Activated naive CD4-positive, alpha-beta T cell treated with Interleukin-2 at 50 U/mL for 16 hours (primary cell): ENCODE measurements at places on chromosomes 5 and 9.

GRCh38 chr9:14437354-14438231 is 123.7 kb upstream of the NFIB start:
- DNase-seq = no peak

- no peak for DNase-seq
These were observed 15.8 kb downstream of the F2RL2 start for GRCh38 chr5:76607353-76607871.

GRCh38 chr5:128378632-128379031 is 159.4 kb downstream of the FBN2 start:
- DNase-seq = no peak

- DNase-seq = peak; percentile 83
These were observed at the start of gene CYFIP2 for GRCh38 chr5:157265714-157266285. Gene CYFIP2 (plus strand): TSS chr5:157266123. CDS start chr5:157285362, 19,239 bp downstream.

DNA sequence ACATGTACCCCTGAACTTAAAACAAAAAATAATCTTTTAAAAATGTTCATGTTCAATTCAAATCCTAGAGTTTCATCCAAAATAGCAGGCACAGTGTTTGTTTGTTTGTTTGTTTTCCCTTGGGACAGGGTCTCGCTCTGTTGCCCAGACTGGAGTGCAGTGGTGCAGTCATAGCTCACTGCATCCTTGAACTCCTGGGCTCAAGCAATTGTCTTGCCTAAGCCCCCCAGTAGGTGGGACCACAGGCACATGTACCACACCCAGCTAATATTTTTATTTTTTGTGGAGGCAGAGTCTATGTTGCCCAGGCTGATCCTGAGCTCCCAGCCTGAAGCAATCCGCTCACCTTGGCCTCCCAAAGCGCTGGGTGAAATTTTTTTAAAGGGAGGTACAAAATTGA is 5.0 kb upstream of the POLR1E start:
- DNase-seq = no peak

GRCh38 chr9:125549039-125549438 is 158.0 kb downstream of the MAPKAP1 start:
- no peak for DNase-seq

DNA sequence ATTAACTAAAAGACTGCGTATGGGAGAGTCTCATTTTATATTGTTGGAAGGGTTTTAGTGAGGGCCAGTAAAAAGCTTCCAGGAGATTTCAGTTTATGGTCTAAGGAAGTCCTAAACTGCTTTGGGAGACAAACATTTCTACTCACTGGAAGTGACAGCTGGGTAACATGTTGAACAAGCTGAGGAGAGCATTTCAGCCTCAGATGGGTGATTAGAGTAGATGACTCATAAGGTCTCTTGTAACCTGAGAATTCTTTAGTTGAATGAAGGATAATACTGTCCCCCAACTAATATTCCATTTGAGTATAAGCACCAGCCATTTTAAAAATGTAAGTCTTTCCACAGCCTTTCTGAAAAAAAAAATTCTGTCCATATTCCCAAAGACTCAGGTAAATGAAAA is 218.0 kb upstream of the C9orf72 start:
- no peak for DNase-seq

DNA sequence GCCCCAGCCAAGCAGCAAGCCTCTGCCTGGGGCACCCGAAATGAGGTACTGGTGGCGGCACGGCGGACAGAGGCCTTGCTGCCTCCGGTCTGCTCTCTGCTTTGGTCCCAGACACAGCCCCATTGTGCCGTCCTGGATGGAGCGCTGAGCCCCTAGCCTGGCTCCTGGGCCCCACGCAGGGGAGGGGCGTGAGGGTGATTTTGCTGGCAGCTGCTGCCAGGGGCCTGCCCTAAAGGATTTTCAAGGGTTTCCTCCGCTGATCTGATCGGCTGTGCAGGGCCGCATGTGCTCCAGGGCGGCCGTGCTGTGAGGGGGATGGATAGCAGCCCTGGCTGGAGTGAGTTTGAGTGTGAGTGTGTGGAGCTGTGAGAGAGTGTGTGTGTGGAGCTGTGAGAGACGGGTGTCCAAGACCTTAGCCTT is 1.3 kb downstream of the GPSM1 start:
- DNase-seq = no peak

GRCh38 chr9:130780865-130781504 is 54.1 kb upstream of the ABL1 start:
- DNase-seq = no peak

DNA sequence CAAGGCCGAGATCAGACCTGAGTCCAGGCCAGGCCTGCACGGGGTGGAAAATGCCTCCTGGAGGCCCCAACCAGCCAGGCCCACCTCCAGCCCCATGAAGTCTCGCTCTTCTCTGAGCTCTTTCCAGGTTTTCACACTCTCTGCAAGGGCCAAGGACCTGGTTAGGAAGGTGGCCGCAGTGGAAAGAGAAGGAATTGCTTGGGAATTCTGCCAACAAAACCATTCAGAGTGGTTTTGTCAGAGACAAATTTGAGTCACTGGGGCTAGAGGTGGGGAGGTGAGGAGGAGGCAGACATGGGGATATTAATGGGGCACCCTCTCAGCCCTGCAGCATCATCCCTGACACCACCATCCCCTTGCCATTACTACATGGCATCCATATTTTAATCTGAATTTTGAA is 261.0 kb downstream of the ROR2 start:
- DNase-seq = no peak

GRCh38 chr5:14395411-14395810 is 186.2 kb upstream of the OTULINL start:
- no peak for DNase-seq

DNA sequence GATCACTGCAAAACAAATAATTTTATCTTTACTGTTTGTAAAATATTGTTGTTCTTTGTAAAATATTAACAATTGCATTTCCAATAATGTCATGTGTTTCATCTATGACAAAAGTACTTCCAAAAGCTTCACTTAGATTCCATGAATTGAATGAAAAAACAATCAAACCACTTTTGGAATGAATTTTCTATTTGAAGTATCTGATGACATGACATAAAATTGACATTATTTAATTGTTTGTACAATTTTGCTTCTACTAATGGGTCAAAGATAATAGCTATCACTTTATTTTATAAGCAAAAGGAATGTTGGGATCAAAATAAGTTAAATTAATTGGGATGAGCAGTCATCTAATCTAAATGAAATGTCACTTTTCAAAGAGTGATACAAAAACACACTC is 684.3 kb downstream of the NR2F1-AS1 start:
- DNase-seq = no peak

GRCh38 chr5:156400231-156400986 is 73.4 kb downstream of the SGCD start:
- no peak for DNase-seq

- DNase-seq = peak; percentile 53
These were observed 34.7 kb downstream of the LHX3 start for GRCh38 chr9:136170006-136170901.

- no peak for DNase-seq
These were observed 76.9 kb upstream of the MINAR2 start for GRCh38 chr5:129670957-129671500.

GRCh38 chr5:134509308-134510040 is 16.0 kb upstream of the JADE2 start:
- DNase-seq = no peak

- DNase-seq = no peak
These were observed 303.2 kb downstream of the ACTL7B start for GRCh38 chr9:108552459-108553040.

DNA sequence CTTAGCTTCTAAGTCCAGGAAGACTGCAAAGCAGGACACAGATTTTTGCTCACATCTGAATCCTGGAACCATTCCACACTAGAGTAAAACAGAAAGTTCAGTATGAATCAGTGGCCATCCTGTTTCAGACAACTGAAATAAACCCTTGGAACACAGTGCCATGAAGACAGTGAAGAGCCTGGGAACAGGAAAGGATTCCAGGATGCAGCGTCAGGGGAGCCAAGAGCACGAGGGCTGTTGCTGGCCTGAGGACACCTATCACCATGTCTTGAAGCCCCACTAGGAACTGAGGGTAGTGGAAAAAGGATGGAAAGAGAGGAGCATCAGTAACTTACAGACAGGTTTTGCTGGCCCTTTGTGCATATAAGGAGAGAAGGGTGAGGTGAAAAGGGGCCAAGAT is 115.3 kb upstream of the FSTL4 start:
- DNase-seq = no peak

DNA sequence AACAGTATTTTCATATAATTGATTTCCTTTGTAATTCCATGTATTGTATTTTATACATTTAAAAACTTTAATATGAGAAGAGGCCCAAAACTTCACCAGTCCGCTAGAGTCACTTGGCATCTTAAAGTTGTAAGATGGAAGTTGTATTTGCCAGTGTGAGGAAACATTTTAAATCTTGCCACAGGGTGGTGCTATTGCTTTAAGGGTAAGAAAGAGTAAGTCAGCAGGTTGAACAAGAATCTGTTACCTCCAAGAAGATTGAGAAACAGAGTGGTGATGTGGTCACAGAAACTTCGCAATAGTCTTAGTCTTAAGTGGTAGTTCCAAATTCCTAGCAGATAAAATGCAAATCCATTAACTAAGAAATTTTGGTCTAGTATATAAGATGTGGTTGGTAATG is 39.8 kb upstream of the RANBP6 start:
- no peak for DNase-seq

DNA sequence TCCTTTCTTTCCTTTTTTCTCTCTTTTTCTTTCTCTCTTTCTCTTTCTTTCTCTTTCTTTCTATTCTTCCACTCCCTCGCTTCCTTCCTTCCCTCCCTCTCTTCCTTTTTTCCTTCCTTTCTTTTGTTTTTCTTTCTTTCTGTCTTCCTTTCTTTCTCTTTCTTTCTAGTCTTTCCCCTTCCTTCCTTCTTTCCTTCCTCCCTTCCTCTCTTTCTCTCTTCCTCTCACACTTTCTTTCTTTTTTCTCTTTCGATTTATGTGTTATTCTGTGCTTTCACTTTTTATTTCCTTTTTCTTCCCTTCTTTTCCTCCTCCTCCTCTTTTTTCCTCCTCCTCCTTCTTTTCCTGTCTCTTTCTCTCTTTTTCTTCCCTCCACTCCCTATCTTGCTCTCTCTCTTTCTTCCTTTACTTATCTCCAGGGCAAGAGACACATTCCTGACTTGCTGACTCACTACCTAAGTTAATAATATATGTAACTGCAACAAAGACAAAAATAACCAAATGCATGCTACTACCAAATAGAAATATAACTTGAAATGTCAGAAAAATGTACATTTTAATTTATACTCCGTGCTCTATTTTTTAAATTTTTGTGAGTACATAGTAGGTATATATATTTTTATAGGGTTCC is 445.5 kb downstream of the GABRG2 start:
- DNase-seq = no peak

DNA sequence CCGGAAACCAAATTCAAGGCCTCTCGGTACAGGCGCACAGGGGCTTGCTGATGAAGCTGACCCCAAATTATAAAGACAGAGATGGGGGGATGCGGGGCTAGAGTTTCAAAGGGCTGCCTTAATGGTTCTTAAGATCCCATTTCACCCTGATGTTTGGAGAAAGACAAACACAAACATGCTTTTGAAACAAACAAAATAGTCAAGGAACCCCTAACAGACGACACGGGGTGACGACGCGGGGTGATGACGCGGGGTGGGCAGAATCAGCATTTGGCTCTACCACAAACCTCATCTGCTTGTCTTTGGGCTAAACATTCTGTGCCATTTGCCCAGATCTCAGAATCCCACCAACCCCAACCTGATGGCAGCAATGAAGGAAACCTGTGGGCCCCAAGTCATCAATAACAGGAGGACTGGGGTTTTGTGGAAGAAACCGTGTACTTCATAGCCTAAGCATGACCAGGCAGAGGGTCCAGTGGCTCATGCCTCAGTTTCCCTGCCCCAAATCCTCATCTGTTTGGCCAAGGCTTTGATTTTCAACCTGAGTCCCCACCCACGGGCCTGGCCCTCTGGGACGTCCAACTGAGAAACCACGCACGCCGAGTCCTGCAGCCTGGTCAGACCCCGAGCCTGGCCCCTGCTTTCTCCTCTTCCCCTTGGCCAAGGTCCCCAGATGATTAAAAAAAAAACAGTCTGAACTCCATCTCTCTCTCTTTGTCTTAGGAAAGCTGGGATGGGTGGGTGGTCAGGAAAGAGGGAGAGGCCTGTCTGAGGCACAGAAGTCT is 148.5 kb downstream of the COL23A1 start:
- DNase-seq = no peak

DNA sequence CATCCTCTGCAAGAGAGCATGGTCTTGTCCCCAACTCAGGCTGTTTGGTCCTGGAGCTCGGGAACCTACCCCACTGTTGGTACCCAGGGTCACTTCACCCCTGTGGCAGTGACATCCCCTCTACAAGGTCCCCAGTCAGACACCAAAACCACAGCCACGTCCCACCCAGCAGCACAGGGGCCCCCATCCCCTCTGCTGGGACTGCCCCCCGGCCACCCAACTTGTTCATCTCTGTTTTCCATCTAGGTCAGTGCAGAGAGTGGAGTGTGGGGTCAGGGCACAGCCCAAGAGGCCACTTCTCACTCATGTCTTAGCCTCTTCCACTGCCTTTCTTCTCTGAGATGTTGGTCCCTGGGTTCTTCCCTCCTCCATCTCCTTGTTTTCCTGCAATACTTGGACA is 233.9 kb upstream of the NFIL3 start:
- DNase-seq = no peak

DNA sequence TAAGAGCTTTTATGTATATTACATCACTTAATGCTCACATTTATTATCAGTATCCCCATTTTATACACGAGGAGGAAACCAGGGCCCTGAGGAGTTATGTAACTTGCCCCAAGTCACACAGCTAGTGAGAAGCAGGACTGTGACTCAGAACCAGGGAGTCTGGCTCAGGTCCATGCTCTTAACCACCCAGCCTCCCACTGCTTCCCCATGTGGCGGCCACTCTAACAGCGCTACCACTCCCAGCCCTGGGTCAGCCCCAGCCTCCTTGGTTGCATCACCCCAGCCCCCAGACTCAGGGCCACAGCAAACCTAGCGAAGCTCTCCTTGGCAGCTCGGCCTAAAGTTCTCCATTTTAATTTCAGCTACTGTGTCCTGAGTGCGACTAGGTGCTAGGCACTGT is 159.1 kb downstream of the PAX5 start:
- DNase-seq = no peak

GRCh38 chr5:158470764-158471534 is 612.0 kb upstream of the CLINT1 start:
- no peak for DNase-seq

DNA sequence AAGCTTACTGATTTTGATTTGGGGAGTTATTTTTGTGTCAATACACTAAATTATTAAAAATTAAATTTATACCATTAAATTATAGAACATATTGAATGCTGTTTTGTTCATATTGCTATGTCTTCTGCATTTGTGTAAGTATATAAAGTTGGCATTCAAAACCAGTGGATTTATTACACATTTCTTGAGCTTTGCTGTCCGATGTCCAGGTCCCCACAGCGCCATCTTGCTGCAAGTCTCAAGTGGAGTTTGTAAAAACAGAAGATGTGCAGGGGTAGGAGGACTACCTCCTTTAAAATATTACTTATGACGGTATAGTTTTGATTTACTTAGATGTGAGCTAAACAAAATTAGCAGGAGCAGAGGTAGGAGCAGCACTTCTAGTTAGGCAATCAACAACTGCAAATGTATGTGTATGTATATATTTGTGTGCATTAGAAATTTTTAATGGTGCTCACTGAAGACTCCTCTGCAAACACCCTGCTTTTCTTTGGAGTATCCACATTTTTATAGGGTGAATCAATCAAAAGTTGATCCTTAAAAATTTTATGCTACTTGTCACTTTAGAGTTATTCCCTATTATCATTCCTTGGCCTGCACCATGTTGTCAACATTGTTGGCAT is 37.4 kb downstream of the CPEB4 start:
- peak; percentile 41 for DNase-seq
